Dermis blood vessel endothelial cell (primary cell): ENCODE measurements at places on chromosomes 3 and 15.

DNA sequence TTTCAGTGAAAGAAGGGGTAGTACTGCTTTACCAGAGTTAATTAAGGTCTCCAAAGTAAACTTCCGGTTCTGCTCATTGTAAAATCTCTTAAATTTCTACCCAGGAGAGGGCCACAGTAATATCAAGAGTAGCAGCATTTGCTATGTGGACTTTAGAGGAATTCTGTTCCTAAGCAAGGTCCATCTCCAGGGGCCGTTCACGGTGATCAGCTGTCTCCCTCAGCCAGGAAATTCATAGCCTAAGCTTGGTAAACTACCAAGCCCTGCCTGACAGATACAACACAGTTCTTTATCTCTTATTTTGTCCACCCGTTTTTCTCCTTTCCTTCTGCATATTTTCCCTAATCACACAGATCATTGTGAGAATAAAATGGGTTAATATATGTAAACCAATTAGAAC lies 2.3 kb downstream of the DUT start:
- DNase-seq = no peak

DNA sequence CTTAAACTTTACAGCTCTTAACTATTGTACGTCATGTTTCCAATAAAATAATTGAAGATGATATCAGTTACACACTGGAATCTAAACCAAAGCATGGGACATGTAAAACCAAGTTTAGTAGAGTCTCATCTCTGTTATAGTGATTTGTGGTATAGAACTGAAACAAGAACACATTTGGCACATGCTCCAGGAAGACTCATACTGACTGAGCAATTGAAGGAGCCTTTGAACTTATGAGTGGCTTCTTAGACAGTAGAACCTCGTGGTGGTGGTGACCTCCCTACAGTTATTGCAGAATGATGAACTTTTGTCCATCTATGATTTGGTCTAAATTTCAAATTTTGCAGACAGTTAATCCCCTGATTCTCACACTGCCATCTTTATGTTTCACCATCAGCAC lies 729.7 kb downstream of the ROBO1 start:
- no peak for DNase-seq

- peak; percentile 11 for DNase-seq
These were observed 122.4 kb downstream of the UBE2E2 start for GRCh38 chr3:23325466-23326065.

GRCh38 chr3:156332304-156332703 lies 211.9 kb downstream of the KCNAB1 start:
- DNase-seq = no peak

DNA sequence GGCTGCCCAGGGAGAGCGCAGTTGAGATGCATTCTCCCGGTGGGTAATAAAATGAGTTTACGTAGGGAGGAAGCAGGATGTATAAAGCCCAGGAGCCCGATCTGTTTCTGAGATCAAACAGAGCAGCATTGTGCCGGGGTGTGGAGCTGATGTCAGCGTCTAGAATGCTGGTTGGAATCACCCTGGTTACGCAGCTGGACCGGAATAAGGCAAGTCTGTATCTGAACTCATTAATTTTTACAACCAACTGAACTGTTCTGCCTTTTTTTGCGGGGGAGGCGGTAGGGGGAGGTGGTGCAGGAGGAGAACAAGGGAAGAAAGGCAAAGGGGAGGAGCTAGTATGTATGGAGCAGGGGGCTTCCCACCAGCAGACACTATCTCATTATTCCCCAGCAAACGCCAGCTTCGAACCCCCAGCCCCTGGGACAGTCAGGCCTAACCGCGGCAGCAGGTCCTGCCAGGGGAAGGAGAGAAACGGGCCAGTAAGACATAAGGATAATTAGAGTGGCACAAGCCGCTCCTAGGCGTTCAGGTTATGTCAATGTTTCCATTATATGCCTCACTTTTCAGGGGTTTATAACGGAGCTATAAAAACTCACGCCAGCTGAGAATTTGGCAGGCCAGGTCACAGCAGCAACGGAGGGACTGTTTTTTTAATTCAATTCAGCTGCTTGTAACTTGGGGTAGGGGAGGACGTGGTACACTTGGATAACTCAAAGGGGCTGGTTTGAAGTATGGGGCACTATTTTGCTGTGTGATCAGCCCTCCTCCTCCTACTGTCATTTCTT lies 175.3 kb upstream of the HES1 start:
- peak; percentile 68 for DNase-seq

DNA sequence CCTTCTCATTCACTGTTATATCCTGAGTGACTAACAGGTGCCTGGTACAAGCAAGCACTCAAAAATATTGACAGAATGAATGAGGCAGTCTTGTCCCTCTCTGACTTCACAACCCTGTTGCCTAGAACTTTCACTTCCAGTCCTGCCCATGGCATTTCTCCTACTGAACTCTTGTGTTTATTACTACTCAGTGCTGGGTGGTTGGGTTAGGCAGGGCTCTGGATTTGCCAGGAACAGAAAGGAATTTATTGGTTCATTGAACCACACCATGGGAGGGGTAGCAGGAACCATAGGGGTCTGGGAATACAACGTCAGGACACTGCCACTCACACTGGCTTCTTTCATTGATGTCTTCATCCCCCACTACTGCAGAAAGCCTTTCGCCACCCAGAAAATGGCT lies 41.9 kb upstream of the SEMA4B start:
- no peak for DNase-seq

- DNase-seq = no peak
These were observed 71.2 kb upstream of the C3orf80 start for GRCh38 chr3:160154033-160154432.

DNA sequence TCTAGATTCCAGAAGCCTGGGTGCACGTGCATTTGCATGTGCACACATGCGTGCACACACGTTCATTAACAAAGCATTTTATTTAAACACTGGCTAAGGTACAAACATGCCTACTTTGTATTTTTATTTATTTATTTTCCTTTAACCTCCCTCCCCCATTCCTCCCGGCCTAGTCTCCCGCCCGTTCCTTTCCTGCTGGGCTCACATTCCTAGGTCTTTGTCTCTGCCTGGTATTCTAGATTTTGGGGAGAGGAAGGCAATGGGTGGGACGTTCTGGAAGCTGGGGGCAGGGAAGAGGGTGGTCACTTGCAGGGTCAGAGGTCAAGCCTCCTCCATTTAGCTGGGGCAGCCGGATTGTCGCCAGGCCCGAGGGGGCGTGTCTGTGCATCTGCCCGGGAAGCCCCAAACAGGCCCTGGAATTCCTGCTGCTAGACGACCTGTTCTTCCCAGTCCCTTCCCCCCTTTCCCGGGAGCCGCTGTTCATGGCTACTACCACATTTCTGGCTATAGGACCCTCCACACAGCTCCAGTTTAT lies 51.8 kb downstream of the TRIM71 start:
- DNase-seq = no peak

DNA sequence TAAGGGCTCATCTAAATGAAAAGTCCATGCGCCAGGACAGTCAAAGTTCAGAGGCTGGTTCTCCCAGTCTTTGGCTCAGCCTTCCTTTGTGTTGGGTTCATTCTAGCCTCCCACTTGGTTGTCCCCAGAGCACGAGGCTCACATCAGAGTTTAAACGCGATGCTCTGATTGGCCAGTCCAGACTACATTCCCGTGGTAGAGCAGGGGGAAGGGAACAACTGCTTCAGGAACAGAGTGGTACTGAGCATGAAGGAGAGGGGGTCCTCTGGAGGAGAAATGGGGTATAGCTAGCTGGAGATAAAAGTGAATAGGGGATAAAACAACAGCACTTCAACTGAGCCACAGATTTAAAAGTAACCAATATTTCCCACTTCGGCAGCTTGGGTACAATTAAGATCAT lies 32.2 kb downstream of the ANAPC13 start:
- peak; percentile 43 for DNase-seq

DNA sequence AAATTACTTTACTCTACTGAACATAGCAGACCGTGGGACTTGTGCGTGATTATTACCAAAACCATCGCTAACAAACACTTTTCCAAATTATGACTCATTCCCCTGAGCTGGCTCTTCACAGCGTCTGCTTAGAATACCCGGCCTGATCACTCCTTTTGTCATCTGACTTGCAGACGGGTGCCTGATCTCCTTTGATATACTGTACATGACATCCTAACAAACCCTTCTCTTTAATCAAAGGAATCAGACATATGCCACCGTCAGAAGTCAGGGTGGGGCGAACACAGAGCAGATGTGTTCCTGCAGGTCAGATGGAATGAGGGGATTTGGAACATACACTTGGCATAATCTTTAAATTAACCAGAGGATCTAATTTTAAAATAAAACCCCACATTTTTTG lies 48.5 kb upstream of the SH3GL3 start:
- no peak for DNase-seq
